AG20443 (cell line): ENCODE measurements at places on chromosomes 6 and 20.
A peak's percentile ranks its signal among the peaks of the same experiment; 100 is the strongest.

DNA sequence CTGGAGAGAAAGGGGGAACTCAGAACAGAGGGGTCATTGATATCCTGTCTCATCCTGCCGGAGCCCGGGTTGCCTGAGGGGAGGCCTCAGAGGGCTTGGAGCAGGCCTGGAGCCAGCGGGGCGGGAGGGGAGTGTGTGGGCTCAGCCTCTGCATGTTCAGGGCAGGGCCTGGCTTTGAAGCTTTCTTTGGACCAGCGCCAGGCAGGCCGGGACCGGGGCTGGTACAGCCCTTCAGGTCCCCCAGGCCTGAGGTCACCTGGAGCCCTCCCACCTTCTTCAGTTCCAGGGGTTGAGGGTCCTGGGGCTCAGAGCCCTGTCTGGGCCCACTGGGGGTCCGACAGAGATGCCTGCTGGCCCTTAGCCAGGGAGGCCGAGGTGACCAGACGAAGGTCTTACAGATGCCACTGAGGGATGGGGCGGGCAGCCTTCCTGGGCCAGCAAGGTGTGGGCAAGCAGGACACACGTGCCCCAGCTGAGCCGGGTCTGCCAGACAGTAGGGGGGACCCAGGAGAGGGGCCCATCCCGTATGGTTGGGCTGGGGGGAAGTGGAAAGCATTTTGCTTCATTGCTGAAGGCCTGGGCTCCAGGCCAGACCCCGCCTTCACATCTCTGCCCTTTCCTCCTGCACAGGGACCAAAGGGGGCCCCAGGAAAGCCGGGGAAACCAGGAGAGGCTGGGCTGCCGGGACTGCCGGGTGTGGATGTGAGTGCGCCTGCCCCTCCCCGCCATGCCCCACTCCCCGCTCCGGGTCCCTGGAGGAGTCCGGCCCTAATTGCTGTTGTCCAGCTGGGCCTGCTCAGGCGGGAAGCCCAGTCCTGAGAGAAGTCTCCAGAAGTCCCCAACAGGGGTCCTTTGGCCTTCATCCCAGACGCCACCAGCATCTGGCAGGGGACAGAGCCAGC, 2.0 kb downstream of the COL9A3 start:
- DNase-seq: no peak

DNA sequence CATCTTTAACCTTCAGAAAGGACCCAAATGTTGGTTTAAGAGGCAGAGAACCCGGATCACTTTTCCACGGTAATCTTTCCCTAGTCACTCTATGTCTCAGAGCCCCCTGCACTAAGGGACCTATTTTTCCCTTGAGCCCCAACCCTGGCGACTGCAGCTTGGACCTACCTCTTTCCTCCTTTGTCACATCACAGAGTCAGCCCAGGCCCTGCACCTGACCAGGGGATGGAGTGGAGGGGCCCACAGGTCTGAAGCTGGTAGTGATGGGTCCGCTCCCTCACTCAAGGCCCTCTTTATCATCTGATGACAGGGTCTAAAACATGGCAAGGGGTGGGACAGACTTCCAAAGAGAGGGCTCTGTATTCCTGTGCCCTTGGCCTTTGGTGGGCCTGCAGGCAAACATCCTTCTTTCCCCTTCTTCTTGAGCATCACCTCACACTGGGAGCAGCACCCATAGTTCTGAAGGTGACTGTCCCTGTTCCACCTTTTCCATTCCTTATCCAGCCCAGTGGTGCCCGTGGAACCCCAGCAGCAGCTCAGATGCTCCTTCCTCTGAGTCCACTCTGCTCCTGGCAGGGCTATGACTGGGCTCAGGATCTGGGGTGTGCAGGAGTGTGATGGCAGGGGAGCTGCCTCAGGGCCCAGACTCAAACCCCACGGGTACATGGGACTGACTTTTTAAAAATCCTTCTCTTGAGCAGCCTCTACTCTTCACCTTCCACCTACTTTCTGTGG, 6.3 kb downstream of the RAET1L start:
- no peak for DNase-seq

- DNase-seq: no peak
Measured at GRCh38 chr6:160328447-160328846, 19.7 kb upstream of the SLC22A3 start.

DNA sequence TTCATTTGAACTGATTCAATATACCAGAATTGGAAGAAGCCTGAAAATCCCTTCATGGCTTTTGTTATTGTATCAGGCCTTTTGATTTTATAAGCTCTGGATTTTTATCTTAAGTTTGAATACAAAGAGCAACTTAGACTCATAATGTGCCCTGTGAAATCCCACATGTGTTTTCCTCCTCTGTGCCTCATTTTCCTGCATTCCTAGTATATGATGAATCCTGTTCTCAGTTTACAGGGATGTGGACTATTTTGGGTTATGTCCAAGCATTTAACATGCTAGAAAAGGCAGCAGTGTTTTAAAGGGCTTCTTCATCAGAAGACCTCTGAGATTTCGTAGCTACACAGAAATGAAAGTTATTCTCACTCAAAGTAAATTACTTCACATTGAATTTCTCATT, 455.0 kb downstream of the RFPL4B start:
- DNase-seq: peak; percentile 58

DNA sequence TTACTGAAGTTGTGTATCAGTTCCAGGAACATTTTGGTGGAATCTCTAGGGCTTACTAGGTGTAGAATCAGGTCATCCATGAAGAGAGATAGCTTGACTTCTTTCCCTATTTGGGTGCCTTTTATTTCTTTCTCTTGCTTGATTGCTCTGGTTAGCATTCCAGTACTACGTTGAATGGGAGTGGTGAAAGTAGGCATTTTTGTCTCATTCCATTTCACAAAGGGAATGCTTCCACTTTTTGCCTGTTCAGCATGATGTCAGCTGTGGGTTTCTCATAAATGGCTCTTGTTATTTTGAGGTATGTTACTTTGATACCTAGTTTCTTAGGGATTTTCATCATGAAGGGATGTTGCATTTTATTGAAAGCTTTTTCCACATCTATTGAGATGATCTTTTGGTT, 195.3 kb downstream of the MOXD1 start:
- no peak for DNase-seq

DNA sequence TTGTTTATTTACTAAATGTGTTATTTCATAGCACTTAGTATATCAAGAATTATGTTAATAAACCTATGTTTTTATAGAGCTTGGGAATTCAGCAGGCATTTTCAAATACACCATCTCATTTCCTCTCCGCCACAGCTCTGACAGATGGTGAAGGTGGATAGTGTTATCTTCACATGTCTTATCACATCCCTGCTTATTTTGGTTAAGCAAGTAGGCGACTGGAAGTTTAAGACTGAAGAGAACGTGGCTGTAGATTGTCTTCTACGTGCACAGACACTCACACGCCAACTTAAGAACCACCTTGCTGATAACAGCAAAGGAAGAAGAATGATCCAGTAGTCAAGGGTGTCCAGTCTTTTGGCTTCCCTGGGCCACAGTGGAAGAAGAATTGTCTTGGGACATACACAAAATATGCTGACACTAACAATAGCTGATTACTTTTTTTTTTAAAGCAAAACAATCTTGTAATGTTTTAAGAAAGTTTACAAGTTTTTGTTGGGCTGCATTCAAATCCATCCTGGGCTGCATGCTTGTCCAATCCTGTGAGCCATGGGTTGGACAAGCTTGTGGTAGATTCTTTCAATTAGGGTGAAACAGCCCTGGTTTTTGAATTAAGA, 43.3 kb upstream of the SCGN start:
- no peak for DNase-seq
